ENCODE measurements at places on chromosomes 12 and 14.

- no peak for DNase-seq
Measured at GRCh38 chr14:20606190-20606901, 15.2 kb upstream of the RNASE12 start.

- DNase-seq: no peak
Measured at GRCh38 chr12:74719447-74719846, 181.8 kb downstream of the ATXN7L3B start.

DNA sequence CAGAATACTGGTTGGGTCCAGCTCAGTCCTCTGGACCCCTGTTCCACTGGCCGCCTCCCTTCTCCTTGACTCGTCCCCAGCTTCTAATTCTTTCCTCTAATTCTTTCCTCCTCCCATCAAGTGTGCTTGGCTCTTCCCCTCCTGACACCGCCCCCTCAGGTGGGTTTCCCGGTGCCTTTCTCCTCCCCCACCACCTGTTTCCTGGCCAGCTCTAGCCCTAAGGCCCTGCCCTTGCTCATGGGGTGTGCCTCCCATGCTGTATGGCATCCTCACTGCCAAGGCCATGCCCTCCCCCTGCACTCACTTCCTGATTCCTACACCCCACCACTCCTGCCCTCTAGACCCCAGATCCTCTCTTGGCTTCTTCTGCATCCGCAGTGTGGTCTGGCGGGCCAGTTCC is 12.1 kb upstream of the EML1 start:
- no peak for DNase-seq

- DNase-seq: no peak
Measured at GRCh38 chr14:24441485-24441884, 1.1 kb downstream of the SDR39U1 start.

DNA sequence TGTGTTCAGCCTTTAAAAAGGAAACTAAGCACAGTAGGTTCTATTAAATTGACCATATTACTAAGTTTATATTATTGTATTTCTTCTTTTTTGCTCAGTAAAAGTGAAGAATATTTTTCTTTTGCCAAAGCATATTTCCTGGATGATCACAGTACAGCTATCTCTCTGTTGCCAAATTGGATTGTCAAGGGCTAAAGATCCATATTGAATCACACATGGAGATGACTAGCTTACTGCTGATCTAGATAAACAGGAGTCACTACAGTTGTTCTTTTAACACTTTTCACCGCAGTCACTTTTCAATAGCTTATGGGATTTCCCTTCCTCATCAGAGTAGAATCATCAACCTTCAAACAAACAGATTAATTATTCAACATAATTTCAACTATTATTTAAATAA is 78.6 kb downstream of the LRRC9 start:
- DNase-seq: no peak

GRCh38 chr12:68042212-68042699 is 53.0 kb downstream of the IFNG-AS1 start:
- DNase-seq: no peak

DNA sequence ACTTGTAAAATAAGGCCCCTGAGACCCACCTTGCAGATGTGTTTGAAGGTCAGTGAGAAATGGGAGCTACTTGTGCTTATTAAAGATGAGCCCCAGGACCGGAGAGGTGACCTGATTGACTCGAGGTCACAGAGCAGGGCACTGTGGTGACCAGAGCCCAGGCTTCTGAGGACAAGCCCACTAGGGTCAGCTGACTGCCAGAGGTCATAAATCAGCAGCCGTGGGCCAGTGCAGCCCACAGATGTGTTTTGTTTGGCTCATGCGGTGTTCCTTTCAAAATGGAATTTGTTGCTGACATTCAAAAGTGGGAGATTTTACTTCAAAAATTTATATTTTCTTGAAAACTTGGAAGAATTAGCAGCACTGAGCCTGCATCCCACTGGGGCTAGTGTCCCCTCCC is 24.5 kb downstream of the JDP2 start:
- DNase-seq: no peak

GRCh38 chr12:130707571-130707891 is 8.6 kb downstream of the RIMBP2 start:
- no peak for DNase-seq

DNA sequence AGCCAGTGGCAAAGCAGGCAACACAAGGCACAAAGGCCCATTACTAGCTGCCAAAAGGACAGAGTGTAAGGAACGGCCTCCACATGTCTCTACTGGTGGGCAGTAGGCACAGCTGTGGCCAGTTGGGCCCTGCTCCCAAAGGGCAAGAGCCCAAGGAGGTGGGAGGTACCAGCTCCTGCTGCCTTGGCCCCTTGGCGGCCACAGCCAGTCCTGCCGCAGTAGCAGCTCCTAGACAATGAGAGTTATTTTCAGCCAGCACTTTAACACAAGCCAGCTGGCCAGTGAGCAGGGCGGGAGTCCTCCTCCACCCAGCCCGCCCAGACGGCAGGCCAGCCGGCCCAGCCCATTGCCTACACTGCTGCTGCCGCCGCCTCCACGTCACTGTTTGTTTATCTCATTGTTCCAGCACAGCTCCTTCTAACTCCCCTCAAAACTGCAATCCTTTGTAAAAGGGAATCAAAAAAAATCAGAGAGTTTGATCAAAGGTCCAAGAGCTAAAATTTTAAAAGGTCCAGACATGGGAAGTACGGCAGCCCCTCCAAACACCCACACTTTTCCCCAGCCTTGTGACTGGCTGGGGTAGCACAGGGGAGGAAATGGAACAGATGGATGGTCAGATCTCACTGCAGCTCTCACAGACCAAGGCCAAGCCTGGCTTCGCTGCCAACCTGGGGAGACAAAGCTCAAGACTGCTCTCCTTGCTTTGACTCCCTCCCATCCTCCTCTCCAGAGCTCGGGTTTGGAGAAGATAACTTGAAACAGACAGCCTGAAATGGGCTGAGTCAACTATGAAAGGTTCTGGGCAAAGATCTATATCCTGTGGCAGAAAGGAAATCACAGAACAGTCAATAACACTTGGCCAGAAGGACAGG is 33.5 kb downstream of the FMNL3 start:
- DNase-seq: no peak

- DNase-seq: no peak
Measured at GRCh38 chr12:89690925-89691324, 17.7 kb downstream of the ATP2B1 start.

GRCh38 chr12:15356951-15357364 is 34.6 kb downstream of the PTPRO start:
- DNase-seq: no peak

- DNase-seq: no peak
Measured at GRCh38 chr12:20460956-20461355, 92.6 kb downstream of the PDE3A start.

- DNase-seq: no peak
Measured at GRCh38 chr12:128394137-128394536, 127.2 kb downstream of the TMEM132C start.

GRCh38 chr14:94112513-94113063 is 2.1 kb downstream of the IFI27 start:
- no peak for DNase-seq

GRCh38 chr12:126067626-126068329 is 1002.5 kb downstream of the AACS start:
- no peak for DNase-seq

- DNase-seq: no peak
Measured at GRCh38 chr12:40330180-40330579, 105.4 kb downstream of the LRRK2 start.

GRCh38 chr12:76898442-76898841 is 19.6 kb upstream of the CSRP2 start:
- DNase-seq: no peak

GRCh38 chr12:19869413-19869812 is 430.1 kb downstream of the AEBP2 start:
- no peak for DNase-seq

DNA sequence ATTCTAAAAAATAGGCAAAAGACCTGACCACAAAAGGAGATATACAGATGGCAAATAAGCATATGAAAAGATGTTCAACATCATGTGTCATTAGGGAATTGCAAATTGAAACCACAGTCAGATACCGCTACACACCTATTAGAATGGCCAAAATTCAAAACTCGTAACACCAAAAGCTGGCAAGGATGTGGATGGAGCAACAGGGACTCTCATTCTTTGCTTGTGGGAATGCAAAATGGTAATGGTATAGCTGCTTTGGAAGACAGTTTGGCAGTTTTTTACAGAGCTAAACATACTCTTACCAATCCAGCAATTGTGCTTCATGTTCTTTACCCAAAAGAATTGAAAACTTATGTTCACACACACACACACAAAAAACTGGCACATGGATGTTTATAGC is 8.2 kb upstream of the HMGA2 start:
- no peak for DNase-seq

Measured in CD4-positive, alpha-beta T cell treated with Interleukin-6 at 100 ng/mL for 8 hours (primary cell).